ENCODE measurements at places on chromosomes 7 and 10. TPM values are rescaled to one million over a fixed set of nuclear protein-coding genes. Genes with fewer than 3 reads are reported as not detected.

DNA sequence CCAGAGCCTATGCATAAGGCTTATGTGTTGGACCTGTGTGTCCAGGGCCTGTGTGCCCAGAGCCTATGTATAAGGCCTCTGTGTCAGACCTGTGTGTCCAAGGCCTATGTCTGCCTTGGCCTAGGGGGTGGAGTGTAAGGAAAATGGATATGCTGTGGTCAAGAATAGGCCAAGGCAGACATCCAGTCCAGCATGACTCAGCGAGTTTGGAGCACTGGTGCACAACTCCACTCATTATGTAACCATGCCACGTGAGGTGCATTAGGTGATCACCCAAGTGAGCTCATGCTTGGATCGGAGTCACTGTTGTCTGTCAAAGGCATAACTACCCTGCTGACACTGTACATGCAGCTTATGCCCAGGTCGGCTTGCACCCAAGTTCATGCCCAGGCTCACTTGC lies 238.9 kb downstream of the CACNA2D1 start:
- no peaks in the 10 kb centered on the region for H3K36me3 ChIP-seq
- H3K4me1 ChIP-seq = no peaks in the 10 kb centered on the region
- no peak overlapping the region for H3K4me3 ChIP-seq

GRCh38 chr7:156022483-156023459 lies 210.5 kb upstream of the SHH start:
- H3K27ac ChIP-seq = no peak overlapping the region
- H3K4me1 ChIP-seq = no peaks in the 10 kb centered on the region
- no peaks in the 10 kb centered on the region for H3K36me3 ChIP-seq
- no peaks in the 10 kb centered on the region for H3K27me3 ChIP-seq
- no peak overlapping the region for H3K4me3 ChIP-seq
- no peak for DNase-seq

DNA sequence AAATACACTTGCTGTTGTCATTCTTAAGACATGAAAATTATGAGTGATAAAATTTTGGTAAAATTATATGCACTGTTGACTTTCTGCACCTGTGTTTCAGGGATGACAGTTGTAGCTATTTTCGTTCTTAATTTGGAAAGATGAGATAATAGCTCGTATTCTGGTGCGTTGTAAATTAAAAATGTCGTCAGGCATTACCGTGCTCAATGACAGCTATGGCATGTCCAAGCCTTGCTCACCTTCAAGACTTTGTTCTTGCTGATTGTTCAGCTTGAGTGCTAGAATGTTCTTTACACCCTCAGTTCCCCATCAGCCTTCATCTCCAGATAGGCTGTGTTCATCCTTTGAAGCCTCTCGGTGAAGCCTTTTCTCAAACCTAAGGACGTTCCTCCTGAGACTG lies 21.5 kb downstream of the TRRAP start:
- no peak overlapping the region for H3K4me3 ChIP-seq
- H3K27me3 ChIP-seq = no peaks in the 10 kb centered on the region
- H3K4me1 ChIP-seq = no peaks in the 10 kb centered on the region

GRCh38 chr10:30466445-30466844 lies 32.5 kb downstream of the MAP3K8 start:
- H3K27ac ChIP-seq = no peak overlapping the region
- H3K4me1 ChIP-seq = peaks cover 11% of the 10 kb centered on the region
- no peak overlapping the region for H3K4me3 ChIP-seq

DNA sequence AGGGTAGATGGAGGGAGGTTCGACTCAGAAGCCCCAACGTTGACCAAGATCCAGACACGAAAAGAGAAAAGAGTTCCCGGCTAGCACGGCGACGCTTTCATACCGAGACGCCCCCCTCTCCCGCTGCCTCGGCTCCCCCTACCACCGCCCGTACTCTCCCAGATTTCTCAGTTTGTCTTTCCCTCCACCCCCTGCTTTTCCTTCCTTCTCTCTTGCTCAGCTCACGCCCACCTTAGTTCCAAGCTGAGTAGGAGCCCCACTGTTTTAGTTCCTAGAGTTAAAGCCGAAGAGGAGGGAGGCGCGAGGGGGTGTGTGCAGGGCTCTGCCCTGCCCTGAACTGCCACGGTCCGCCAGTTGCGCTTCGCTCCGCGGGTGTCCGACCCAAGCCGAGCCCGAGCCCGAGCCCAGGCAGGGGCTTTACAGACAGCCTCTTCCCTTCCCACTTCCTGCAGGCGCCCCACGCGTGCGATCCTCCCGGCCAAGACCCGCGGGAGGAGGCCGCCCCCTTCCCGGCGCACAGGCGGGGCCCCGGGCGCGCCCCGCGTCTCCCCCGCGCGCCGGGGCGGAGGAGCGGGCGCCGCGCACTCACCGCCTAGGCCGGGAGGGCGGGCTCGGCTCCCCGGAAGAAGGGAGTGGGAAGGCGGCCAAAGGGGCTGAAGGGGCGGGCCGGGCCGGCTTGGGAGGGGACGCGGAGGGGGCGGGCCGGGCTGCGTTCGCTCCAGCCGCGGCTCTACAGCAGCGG lies at the start of gene EPHB6:
Gene EPHB6, plus strand, starts transcription at position 705 of the 742 bp plus-strand sequence. CDS start 8,152 bp downstream, outside the sequence.
- H3K4me1 ChIP-seq = no peaks in the 10 kb centered on the region
- H3K27me3 ChIP-seq = peaks cover 9% of the 10 kb centered on the region
- no peak for DNase-seq
- H3K36me3 ChIP-seq = no peaks in the 10 kb centered on the region

GRCh38 chr7:20783700-20784387 lies 2.8 kb downstream of the SP8 start:
- no peak overlapping the region for H3K4me3 ChIP-seq
- no peaks in the 10 kb centered on the region for H3K4me1 ChIP-seq
- no peaks in the 10 kb centered on the region for H3K36me3 ChIP-seq
- no peak overlapping the region for H3K27ac ChIP-seq
- H3K27me3 ChIP-seq = peaks cover 9% of the 10 kb centered on the region
- no peak for DNase-seq

- H3K4me3 ChIP-seq = no peak overlapping the region
- H3K27me3 ChIP-seq = no peaks in the 10 kb centered on the region
- no peak overlapping the region for H3K27ac ChIP-seq
- H3K4me1 ChIP-seq = no peaks in the 10 kb centered on the region
- no peaks in the 10 kb centered on the region for H3K36me3 ChIP-seq
Measured at GRCh38 chr7:85030893-85031292, 156.0 kb downstream of the SEMA3D start.

The RALA gene
- total RNA-seq = 22.7 TPM

The CYP17A1 gene
- 2.1 TPM for total RNA-seq

The ARF5 gene
- total RNA-seq = 128 TPM

The TAS2R4 gene
- 0.33 TPM for total RNA-seq

The DOCK4 gene
- 0.48 TPM for total RNA-seq

The CFTR gene
- total RNA-seq = 0.21 TPM

The PSMC2 gene
- total RNA-seq = 125 TPM

The PSPH gene
- 24.8 TPM for total RNA-seq

The LIPN gene
- not detected for total RNA-seq

The DMBT1 gene
- total RNA-seq = 0.13 TPM

The GPR15LG gene
- 1.5 TPM for total RNA-seq
